ENCODE measurements at places on chromosomes 1 and 21. TPM values are rescaled to one million over a fixed set of nuclear protein-coding genes. Genes with fewer than 3 reads are reported as not detected.

GRCh38 chr1:223720971-223721591 is 8.7 kb downstream of the CAPN2 start:
- DNase-seq = no peak

GRCh38 chr1:36466370-36467026 is 2.3 kb upstream of the MRPS15 start:
- DNase-seq = no peak

- DNase-seq = no peak
These were observed 1.6 kb downstream of the MFAP2 start for GRCh38 chr1:16978567-16979474.

Gene RHD
- total RNA-seq = not detected

DNA sequence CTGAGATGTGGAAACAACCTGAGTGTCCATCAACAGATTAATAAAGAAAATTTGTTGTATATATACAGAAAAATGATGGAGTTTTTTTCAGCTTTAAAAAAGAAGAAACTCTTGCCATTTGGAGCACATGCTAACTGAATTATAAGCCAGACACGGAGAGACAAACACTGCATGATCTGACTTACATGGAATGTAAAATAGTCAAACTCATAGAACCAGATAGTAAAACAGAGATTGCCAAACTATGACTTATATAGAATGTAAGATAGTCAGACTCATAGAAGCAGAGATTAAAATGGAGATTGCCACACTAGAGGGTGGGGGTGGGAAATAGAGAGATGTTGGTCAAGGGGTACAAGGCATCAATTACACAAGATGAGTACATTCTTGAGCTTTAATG is 1786.6 kb downstream of the PLA2G4A start:
- no peak for DNase-seq

DNA sequence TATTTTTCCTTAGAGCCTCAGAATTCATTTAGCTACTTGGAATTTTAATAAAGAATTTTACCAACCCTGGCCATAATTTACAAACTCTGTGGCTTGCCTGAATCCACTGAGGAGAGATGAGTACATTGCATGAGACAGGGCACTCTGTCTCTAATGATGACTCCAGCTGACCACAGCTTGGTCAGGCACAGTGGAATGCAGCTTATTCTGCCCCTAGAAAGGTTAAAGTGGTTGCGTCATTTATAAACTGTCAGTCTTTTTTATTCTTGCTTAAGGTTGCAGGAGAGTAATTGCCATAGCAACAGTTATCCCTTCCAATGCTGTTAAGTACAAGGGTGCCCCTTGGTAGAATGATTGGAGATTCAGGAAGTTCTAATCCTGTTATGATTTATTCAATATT is 28.3 kb downstream of the PDE4B start:
- no peak for DNase-seq

Gene PGBD5
- total RNA-seq = 0.13 TPM
